ENCODE measurements at places on chromosomes 6 and 20. TPM values are rescaled to one million over a fixed set of nuclear protein-coding genes. Genes with fewer than 3 reads are reported as not detected.

GRCh38 chr6:120303527-120303926 is 954.0 kb upstream of the MAN1A1 start:
- DNase-seq, result no peak

- DNase-seq, result no peak
Observed at GRCh38 chr6:52612336-52613054, 35.6 kb upstream of the TRAM2 start.

GRCh38 chr20:49775229-49775693 is 37.4 kb upstream of the SLC9A8 start:
- DNase-seq, result peak; percentile 89

DNA sequence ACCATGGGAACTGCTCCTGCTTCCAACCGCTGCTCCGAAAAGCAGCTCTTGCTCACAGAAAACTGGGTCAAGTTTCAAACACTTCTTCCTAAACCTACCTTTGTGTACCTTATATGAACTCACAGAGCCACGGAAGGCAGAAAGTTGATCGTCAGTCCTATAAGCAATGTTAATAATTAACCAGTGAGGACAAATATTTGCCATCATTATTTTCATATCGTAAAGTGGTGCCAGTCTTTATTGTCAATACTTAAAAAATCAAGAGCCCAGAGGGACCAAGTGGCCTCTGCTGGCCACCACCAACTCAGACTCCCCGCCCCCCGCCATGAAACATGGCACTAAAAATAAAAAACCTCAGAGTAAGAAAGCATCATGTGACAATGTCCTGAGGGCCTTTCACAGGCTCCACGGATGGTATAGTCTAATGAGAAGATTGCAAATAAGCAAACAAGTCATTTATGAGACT is 9.1 kb upstream of the PBOV1 start:
- DNase-seq, result no peak

The PTPRK gene
- 21.6 TPM for total RNA-seq

The LHFPL5 gene
- total RNA-seq, result 1.0 TPM

The SMLR1 gene
- total RNA-seq, result 1.1 TPM

- DNase-seq, result no peak
Observed at GRCh38 chr6:134351615-134352474, 33.9 kb upstream of the SGK1 start.

GRCh38 chr6:52574709-52575501 is 2.0 kb downstream of the TRAM2 start:
- no peak for DNase-seq

The CCDC167 gene
- total RNA-seq, result 145 TPM

GRCh38 chr6:156698239-156699016 is 78.8 kb upstream of the ARID1B start:
- no peak for DNase-seq

Measured in Caki2 (cell line).